Activated naive CD8-positive, alpha-beta T cell treated with anti-CD3 and anti-CD28 coated beads, Interleukin-2, amount 50 U/mL, for 24 hours (primary cell): ENCODE measurements at places on chromosomes 12 and 14.

- no peak for DNase-seq
These were observed 717.8 kb downstream of the TMTC2 start for GRCh38 chr12:83404521-83404920.

- DNase-seq = no peak
These were observed 16.5 kb upstream of the CMAS start for GRCh38 chr12:22029491-22029890.

DNA sequence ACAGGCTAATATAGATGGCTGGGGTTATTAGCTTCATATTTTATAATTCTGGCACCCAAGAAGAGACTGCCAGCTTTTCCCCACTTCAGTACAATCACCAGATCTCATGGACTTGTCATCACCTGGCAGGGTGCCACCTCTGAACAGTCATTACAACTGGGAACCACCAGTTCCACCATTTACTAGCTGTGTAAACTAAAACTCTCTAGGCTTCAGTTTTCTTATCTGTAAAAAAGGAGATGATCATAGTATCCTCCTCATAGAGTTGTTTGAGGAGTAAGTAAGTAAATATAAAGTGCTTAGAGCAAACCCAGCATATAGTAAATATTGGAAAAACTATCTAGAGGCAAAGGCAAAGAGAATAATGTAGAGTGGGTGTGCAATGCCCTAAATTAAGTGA, 19.3 kb downstream of the CPNE8 start:
- DNase-seq = no peak

- peak; percentile 16 for DNase-seq
These were observed 50.3 kb downstream of the SNAPC1 start for GRCh38 chr14:61812347-61813095.

GRCh38 chr14:90639641-90640040, 176.6 kb downstream of the TTC7B start:
- no peak for DNase-seq

- DNase-seq = no peak
These were observed 3.2 kb downstream of the GPR132 start for GRCh38 chr14:105062048-105062433.

GRCh38 chr12:49301760-49302159, 6.8 kb downstream of the PRPH start:
- DNase-seq = no peak

- no peak for DNase-seq
These were observed 2.4 kb upstream of the LYZ start for GRCh38 chr12:69345742-69346141.

GRCh38 chr14:37721976-37722659, 126.7 kb downstream of the TTC6 start:
- no peak for DNase-seq

DNA sequence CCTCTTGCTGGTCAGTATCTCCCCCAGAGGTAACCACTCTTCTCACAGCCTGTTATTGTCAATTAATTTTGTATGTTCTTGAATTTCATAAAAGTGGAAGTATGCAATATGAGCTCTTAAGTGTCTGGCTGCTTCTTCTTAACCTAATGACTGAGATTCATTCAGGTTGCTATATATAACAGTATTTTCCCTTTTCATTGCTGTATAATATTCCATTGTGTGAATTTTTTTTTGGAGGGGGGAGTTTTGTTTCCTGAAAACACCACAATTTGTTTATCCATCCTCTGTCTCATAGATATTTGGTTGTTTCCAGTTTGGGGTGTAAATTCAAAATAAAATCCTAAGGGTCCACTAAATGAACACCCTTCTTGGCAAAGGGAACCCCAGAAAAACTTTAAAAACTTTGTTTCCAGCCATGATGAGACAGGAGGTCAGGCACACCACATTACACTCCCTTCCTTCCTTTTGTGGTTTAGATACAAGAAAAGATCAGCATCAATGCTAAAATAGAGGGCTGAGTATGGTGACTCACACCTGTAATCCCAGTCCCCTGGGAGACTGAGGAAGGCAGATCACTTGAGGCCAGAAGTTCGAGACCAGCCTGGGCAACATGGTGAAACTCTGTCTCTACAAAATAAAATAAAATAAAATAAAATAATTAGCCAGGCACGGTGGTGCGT, 4.1 kb upstream of the DAO start:
- no peak for DNase-seq

GRCh38 chr12:94570161-94570560, 80.2 kb downstream of the TMCC3 start:
- DNase-seq = no peak

- DNase-seq = no peak
These were observed 1.1 kb upstream of the KRT3 start for GRCh38 chr12:52796839-52797528.

DNA sequence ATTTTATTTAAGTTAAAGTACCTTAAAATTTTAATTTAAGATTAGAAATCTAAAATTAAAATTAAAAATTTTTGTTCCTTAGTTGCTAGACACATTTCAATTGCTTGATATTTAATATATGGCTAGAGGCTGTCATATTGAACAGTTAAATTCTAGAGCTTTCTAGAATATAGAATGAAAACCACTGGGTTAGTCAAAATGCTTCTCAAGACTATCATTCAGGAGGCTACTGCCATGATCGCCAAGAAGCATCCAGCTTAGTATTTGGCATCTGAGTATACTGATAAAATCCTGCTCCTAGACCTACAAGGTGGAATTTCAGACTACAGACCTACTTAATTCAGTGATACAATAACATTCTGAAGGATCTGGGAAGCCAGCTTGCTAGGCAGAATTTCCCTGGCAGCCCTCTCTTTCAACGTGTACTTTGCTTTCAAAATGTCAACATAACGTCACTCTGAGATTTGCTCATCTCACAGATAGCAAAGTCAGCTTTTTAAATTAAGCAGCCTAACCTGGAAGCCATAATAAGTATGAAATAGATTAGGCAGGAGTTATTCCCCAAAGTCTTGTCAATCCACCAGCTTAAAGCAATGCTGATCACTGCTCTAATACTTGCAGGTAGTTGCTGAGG, 525.8 kb downstream of the FSCB start:
- no peak for DNase-seq

GRCh38 chr12:92945659-92946220, 16.6 kb upstream of the EEA1 start:
- DNase-seq = no peak

- DNase-seq = peak; percentile 32
These were observed 43.6 kb upstream of the APPL2 start for GRCh38 chr12:105279460-105280056.

DNA sequence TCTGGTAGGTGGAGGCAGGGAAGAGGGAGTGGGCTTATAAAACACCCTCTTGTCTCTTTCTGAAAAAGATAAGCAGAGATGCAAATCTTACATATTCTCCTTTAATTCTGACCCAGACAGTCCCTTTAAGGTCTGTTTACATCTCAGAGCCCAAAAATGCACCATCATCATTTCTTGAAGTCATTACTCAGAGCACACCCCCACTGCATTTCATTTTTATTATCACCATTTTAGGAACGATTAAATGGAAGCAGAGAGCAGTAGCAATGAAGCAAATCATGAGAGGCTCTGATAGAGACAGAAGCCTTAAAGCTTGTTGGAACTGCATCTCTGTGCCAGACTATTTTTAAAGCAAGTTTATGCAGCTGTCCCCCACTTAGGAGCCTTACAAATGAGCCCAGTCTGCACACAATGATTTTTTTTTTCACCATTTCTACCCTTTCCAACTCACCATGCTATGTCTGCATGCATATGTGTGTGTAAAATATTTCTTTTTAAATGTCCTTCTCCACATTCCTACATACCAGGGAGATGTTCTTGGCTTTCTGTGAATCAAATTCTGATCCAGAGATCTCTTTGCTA, 311.0 kb downstream of the GRIN2B start:
- no peak for DNase-seq

GRCh38 chr12:89883630-89884389, 175.2 kb upstream of the ATP2B1 start:
- DNase-seq = no peak

GRCh38 chr14:42149609-42150261, 543.1 kb downstream of the LRFN5 start:
- DNase-seq = no peak

DNA sequence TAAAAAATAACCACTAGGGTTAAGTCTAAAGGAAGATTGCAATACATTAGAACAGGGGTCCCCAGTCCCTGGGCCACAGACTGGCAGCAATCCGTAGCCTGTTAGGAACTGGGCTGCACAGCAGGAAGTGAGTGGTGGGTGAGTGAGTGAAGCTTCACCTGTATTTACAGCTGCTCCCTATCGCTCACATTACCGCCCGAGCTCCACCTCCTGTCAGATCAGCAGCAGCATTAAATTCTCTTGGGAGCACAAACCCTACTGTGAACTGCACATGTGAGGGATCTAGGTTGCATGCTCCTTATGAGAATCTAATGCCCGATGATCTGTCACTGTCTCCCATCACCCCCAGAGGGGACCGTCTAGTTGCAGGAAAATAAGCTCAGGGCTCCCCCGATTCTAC, 15.5 kb downstream of the ADGRD1 start:
- no peak for DNase-seq

- DNase-seq = no peak
These were observed 31.6 kb downstream of the CDK17 start for GRCh38 chr12:96368687-96369086.

GRCh38 chr14:33307691-33308251, 369.1 kb downstream of the NPAS3 start:
- DNase-seq = no peak

DNA sequence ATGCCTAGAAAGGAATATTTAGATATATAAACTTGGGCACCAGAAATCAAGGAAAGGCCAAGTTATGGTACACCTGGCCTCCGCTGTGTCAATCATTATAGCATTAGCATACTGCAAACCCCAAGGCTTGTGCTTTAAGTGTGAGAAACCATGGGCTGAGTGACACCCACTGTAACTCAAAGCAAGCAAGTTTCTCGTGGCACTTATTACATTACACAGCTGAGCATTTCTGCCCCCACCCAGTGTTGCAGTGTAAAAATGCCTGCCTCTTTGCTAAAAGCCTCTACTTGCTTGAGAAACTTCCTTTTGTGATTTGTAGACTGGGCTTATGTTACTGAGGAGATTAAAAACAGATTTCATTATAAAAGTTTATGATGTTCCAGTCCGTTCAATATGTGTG, 122.0 kb downstream of the TGFB3 start:
- no peak for DNase-seq

DNA sequence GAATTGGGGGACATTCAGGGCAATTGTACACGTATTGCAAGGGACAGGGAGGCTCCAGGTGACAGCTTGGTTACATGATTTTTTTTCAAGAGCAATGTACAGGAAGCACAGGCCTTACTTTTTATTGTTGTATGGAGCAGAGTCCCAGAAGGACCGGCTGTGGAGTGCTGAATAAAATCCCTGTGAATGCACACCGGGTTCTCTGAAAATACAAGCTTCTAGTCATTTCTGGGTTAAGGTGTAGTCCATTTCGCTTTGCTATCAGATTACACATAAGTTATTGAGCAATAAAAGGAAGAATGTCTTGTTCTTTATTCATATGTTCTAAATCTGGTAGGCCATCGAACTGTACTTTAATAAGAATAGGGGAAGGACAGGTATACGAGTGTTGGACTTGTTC, 52.2 kb downstream of the PDE3A start:
- no peak for DNase-seq

- DNase-seq = no peak
These were observed 71.6 kb downstream of the MAP1LC3B2 start for GRCh38 chr12:116630762-116631161.

DNA sequence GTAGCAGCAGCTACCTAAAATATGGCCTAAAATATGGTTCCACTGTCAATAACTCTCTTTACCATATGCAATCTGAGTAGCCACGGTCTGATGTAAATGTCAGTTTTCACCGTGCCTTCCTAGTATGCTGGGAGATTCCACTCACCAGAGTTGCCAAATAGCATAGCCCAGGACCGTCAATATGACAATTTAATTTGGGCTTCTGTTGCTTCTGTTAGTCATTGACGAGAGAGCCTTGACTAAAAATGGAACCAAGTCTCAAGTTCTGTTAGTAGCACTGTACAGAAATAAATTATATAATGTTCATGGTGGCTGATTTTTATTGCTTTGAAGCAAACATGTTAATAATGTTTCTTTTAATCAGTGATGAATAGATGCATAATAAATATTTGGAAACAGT, 348.4 kb downstream of the BCAT1 start:
- no peak for DNase-seq

- no peak for DNase-seq
These were observed 78.0 kb downstream of the TTC6 start for GRCh38 chr14:37673439-37673838.

- DNase-seq = no peak
These were observed 258.7 kb upstream of the BTG1 start for GRCh38 chr12:92404259-92404894.

GRCh38 chr12:120101617-120102016, 14.9 kb downstream of the RAB35 start:
- no peak for DNase-seq

- DNase-seq = no peak
These were observed 27.0 kb downstream of the RIN3 start for GRCh38 chr14:92540472-92541048.
